ENCODE measurements at places on chromosomes 13 and 19. TPM values are rescaled to one million over a fixed set of nuclear protein-coding genes. Genes with fewer than 3 reads are reported as not detected.

Gene HIPK4
- not detected for total RNA-seq

DNA sequence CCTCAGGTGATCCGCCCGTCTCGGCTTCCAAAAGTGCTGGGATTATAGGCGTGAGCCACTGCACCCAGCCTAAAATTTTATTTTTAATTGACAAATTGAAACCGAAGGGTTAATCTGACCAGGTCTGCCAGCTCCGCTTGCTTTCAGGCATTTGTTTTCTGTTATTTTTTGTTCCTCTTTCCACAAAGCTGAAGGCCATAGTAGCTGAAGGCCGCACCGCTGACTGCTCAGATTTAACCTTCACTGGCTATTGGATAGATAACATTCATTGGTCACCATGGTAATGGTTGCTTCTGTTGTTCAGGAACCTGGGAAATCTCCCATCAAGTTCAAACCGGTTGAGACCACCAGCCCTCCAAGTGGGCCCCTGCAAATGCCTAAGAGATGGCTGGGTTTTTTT, 124.5 kb upstream of the USP29 start:
- DNase-seq, result no peak

Gene NLRP5
- total RNA-seq, result not detected

Gene PBX4
- 0.82 TPM for total RNA-seq

DNA sequence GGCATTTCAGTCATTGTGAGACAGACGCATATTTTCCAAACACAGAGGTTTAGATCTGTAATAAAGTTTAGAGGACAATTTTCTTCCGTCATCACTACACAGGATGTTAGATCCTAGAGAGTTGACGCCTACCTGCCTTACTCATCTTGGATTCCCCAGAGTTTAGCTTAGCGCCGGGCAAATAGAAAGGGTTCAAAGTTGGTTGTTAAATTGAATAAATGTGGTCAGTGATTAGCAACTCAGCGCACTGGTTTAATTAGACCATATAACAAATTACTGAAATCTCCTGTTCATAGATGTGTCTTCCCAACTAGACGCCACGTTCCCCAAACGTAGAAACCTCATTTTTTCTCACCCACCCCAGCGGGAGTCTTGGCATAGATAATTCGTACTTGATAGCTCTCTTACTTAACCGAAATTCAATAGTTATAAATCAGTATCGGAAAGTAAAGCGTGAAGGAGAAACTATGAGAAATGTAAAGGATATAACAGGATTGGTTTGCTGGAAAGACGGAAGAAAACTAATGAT, 726 bp upstream of the UFM1 start:
- no peak for DNase-seq

Gene RXFP2
- not detected for total RNA-seq

GRCh38 chr13:113455384-113455783, 2.1 kb upstream of the ADPRHL1 start:
- DNase-seq, result no peak

DNA sequence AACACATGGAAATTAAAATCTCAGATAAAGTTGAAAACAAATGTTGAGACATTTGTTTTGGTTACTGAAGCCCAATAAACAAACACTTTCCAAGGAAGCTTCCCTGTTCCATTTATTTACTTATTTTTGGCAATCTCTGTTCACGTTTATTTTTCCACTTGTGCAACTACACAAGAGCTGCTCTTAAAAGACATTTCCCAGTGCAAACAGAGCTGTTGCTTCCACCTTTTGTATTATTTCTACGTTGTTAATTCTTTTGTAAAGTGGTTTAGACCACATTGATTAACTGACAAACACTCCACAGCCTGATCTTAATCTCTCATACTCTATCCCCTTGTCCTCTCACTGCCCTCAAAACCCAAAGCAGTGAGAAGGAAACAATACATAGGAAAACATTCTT, 757.6 kb downstream of the LIG4 start:
- no peak for DNase-seq

DNA sequence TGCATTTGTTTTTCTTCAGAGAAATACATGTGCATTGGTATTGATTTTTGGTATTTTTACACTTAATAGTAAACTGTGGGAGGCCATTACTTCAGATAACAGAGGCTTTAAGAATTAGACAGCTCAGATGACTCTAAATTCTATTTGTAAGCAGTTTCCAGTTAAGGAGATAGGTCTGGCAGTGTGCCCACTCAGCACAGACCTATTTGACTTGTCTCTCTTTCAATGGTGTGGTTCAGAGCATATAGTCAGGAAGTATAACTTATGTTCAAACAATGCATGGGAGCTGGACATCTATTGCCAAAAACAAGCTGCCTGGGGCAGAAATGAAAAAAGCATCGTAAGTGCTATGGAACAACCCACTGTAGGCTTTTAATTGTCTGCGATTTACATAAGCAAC, 370.7 kb downstream of the HS6ST3 start:
- DNase-seq, result no peak

Gene SHC2
- 46.9 TPM for total RNA-seq

DNA sequence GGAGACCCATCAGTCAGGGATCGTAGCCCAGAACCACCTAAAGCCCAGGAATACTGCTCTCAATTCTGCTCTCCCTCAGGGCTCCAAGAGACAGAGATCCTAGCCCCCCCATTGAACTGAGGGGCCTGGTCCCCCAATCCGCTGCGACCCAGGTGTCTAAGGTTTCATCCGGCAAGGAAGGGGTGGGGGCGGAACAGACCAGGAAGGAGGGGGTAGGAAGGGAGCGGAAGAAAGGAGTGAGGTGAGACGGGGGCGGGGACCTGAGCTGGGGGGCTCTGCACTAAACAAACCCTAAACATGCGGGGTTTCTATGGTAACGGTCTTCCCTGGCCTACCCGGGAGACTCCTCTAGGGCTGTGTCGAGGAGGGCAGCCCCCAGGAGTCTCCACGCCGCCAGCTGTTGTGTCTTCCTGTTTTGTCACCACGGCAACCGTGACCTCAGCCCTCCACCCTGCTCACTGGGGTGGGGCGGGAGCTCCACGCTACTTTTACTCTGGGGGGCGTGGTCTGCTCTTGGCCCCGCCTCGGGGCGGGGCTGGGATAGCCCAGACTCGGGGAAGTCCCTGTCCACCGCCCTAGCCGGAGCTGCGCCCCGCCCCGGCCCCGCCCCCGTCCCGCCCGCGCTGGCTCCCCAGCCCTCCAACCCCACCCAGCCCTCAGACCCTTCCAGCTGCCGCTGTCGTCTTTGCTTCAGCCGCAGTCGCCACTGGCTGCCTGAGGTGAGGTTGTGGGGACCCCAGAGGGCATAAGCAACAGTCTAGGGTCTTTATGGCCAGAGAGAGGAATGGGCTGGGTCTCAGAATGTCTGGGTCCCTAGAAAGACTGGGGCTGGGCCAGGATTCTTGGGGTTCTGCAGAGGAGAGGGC, at the start of gene MYADM:
Gene MYADM, plus strand, starts transcription at position 659 of the 866 bp plus-strand sequence. CDS start 5,647 bp downstream, outside the sequence.
- peak; percentile 100 for DNase-seq

Gene ERICH6B
- total RNA-seq, result not detected

DNA sequence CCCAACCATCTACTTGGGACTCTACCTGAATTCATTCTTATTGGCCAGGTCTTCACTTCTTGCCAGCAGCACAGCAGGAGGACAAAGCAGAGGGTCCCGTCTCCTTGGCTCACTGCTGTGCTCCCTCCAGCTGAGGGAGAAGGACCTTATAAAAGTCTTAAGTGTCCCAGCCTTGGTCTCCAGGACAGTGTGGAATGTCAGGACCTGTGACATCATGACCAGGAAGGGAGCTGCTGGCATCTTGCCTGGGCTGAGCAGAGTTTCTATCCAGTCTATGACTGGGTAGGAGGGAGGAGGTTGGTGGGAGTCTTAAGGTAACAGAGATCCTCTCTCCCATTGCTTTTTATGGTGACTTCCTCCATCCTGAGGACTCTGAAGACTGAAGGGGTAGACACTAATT, 56.6 kb upstream of the ANKRD10 start:
- DNase-seq, result no peak

Gene GAPDHS
- total RNA-seq, result not detected
